ENCODE measurements at places on chromosomes 1 and 21. TPM values are rescaled to one million over a fixed set of nuclear protein-coding genes. Genes with fewer than 3 reads are reported as not detected.
A peak's percentile ranks its signal among the peaks of the same experiment; 100 is the strongest.

DNA sequence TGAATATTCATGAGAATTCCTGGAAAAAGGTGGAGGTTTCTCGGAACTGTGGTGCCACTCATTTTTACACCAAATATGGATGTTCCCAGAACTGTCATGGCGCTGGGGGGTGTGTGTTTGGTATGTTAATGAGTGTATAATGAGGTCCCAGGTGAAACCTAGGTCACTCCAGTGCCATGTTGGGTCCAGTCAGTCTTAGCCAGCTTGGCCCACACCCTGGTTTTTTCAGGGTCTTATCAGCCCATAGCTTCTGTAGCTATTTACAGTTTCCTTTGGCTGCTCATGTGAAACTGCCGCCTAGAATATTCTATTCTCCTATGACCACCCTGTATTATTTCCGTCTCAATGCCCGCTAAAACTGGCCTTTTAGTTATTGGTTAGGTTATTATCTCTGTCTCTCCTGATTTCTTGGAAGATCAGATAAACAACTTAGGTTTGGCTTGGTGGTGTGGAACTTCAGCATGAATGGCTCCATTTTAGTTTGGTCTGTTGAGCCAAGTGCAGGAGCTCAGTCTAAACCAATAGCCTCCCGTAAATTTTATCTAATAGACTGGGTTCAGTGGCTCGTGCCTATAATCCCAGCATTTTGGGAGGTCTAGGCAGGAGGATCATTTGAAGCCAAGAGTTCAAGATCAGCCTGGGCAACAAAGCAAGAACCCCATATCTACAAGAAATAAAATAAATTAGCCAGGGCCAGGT, 42.1 kb upstream of the EDARADD start:
- no peak overlapping the region for H3K27ac ChIP-seq
- no peaks in the 10 kb centered on the region for H3K27me3 ChIP-seq
- no peaks in the 10 kb centered on the region for H3K4me1 ChIP-seq
- no peaks in the 10 kb centered on the region for H3K36me3 ChIP-seq
- H3K4me3 ChIP-seq, result no peak overlapping the region

Gene GSTM5
- 0.09 TPM for total RNA-seq

Gene PODN
- 0.23 TPM for total RNA-seq

DNA sequence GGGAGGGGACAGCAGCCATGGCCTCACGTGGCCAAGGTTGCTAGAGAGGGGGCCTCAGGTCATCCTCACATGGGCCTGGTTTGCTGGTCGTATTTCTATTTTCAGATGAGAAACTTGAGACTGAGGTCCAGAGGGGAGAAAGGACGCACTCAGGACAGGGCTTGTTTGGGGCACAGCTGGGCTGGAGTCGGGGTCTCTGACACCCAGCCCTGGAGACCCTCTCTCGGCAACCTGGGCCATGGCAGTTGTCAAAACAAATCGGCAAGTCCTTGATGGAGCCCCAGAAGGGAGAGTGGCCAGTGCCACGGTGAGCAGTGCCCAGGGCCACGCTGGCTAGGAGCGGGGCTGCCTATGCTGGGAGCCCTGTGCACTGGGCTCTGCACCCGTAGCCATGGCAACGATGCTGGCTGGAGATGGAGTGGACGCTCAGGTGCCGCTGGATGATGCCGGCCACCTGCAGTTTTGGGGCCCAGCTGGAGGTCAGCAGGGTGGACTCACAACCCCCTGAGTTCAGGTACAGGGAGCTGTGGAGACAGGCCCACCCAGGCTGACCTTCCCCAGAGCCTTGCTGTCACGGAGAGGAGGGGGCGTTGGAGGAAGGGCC, 11.1 kb downstream of the LRRC3 start:
- H3K27ac ChIP-seq, result 0 out of 2 replicates have a peak overlapping the region, but pooled peaks have one; percentile 1
- H3K36me3 ChIP-seq, result no peaks in the 10 kb centered on the region
- no peak for DNase-seq
- H3K4me1 ChIP-seq, result peaks cover 11% of the 10 kb centered on the region
- H3K4me3 ChIP-seq, result no peak overlapping the region
- no peaks in the 10 kb centered on the region for H3K27me3 ChIP-seq

- DNase-seq, result peak; percentile 46
- peaks cover 35% of the 10 kb centered on the region for H3K4me1 ChIP-seq
- H3K36me3 ChIP-seq, result no peaks in the 10 kb centered on the region
- H3K4me3 ChIP-seq, result no peak overlapping the region
Observed at GRCh38 chr1:237183963-237184540, 142.1 kb downstream of the RYR2 start.

Gene ACKR1
- 0.63 TPM for total RNA-seq

Gene CBR3
- total RNA-seq, result 5.2 TPM

Gene OR10Z1
- not detected for total RNA-seq

Gene CPTP
- total RNA-seq, result 12.3 TPM

GRCh38 chr1:95509989-95510388, 276.0 kb downstream of the RWDD3 start:
- peaks cover 5% of the 10 kb centered on the region for H3K36me3 ChIP-seq
- peaks cover 53% of the 10 kb centered on the region for H3K4me1 ChIP-seq
- peak overlapping the region; percentile 15 for H3K27ac ChIP-seq
- no peak for DNase-seq

Gene S100A16
- total RNA-seq, result 17.6 TPM

DNA sequence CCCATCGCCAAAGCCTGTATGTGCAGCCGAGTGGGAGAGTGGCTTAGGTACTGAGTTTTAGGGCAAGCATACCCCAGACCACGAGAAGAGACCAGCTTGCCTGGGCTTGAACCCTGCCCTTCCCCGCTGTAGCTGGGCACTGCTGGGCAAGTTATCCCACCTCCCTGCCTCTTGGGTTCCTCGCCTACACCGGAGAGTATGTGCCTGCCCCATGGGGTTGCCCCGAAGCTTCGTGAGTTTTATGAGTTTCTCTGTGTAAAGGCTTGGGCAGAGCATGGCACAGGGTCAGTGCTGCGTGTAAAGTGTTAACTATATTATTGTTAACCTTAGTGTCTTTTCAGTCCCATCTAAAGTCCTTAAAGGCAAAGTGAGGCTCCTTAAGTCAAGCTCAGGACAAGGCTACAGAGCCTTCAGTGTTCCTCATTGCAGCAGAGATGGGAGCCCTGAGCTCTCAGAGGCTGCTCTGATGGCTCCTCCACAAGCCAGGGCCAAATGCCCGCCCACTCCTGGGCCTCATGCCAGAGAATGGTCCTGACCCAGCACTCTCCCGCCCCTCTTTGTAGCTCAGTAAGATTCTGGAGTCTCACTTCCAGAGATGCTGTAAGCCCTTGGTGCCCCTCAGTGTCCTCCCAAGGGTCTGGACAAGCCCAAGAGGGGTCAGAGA, 37.0 kb upstream of the KCNA10 start:
- no peak overlapping the region for H3K27ac ChIP-seq
- peaks cover 8% of the 10 kb centered on the region for H3K4me1 ChIP-seq
- peak overlapping the region; percentile 66 for H3K4me3 ChIP-seq
- no peaks in the 10 kb centered on the region for H3K36me3 ChIP-seq
- DNase-seq, result no peak

- H3K4me1 ChIP-seq, result peaks cover 16% of the 10 kb centered on the region
- H3K27me3 ChIP-seq, result peaks cover 6% of the 10 kb centered on the region
Observed at GRCh38 chr1:28893403-28894102, 20.8 kb upstream of the EPB41 start.

DNA sequence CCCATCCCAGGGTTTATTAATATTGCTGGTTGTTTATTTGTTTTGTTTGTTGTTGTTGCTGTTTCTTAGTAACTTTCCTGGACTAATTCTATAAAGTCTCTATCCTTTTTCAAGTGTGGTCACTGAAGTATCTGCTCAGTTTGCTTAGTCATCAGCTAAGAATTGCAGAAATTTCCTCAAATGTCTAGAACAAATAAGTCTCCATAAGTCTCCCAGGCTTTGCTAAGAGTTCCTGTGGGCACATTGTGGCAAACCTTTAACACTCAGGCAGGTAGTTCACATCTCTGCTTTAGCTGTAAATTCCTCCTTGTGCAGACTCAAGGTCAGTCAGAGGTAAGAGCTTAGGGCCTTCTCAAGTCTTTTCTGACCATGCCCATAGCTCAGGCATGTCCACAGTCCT, 38.9 kb upstream of the C1orf185 start:
- H3K4me3 ChIP-seq, result no peak overlapping the region
- H3K36me3 ChIP-seq, result no peaks in the 10 kb centered on the region
- H3K27ac ChIP-seq, result no peak overlapping the region

GRCh38 chr1:232407120-232407519, 222.8 kb downstream of the SIPA1L2 start:
- DNase-seq, result no peak
- no peaks in the 10 kb centered on the region for H3K4me1 ChIP-seq
- no peak overlapping the region for H3K27ac ChIP-seq
- no peak overlapping the region for H3K4me3 ChIP-seq
- no peaks in the 10 kb centered on the region for H3K27me3 ChIP-seq
- H3K36me3 ChIP-seq, result peaks cover 20% of the 10 kb centered on the region

Gene ACBD3
- total RNA-seq, result 31.1 TPM

GRCh38 chr1:150049926-150050325, 17.6 kb upstream of the VPS45 start:
- no peak for DNase-seq
- no peak overlapping the region for H3K27ac ChIP-seq
- no peaks in the 10 kb centered on the region for H3K27me3 ChIP-seq
- no peaks in the 10 kb centered on the region for H3K36me3 ChIP-seq
- H3K4me1 ChIP-seq, result peaks cover 7% of the 10 kb centered on the region

GRCh38 chr1:17629460-17629859, 90.0 kb downstream of the ARHGEF10L start:
- peaks cover 18% of the 10 kb centered on the region for H3K36me3 ChIP-seq
- DNase-seq, result peak; percentile 83
- H3K4me3 ChIP-seq, result no peak overlapping the region
- no peaks in the 10 kb centered on the region for H3K27me3 ChIP-seq
- peak overlapping the region; percentile 87 for H3K27ac ChIP-seq

DNA sequence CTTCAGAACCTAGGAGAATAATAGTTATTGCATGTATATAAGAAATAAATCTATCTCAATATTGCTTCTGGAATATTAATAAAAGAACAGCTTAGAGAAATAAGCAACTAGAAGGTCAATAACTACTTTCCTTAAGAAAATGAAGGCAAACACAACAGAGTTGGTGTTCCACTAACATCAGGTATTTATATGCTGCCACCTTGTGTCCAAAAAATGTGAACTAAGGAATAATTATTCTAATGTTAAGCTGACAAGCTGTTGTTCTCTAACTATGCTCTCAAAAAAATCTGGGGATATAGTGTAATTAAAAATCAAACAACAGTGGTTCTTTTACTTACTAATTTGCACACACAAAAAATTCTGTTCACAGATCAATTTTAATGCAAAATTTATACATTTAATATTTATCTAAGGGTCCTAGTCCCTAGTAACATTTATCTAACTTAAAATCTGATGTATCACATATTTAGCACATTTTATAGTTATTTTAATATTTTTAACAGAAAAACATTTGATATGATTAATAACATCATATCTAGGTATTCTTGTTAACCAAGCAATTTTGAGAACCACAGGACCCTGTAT, 39.6 kb downstream of the UCHL5 start:
- H3K27ac ChIP-seq, result no peak overlapping the region
- no peak overlapping the region for H3K4me3 ChIP-seq
- no peak for DNase-seq
- H3K36me3 ChIP-seq, result peaks cover 6% of the 10 kb centered on the region

DNA sequence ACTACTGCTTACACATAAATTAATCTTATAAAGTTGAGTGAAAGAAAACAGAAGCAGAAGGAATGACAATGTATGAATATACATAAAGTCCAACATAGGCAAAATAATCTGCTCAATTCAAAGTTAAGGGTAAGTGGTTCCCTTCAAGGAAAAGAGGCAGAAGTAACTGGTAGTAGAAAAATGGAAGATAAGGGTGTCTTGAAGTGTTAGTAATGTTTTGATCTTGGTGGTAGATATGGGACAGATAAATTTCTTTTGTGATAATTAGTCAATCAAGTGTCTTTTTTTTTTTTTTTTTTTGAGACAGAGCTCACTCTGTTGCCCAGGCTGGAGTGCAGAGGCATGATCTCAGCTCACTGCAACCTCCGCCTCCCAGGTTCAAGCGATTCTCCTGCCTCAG, 12.7 kb downstream of the USP48 start:
- H3K36me3 ChIP-seq, result peaks cover 3% of the 10 kb centered on the region
- no peak for DNase-seq
- no peaks in the 10 kb centered on the region for H3K27me3 ChIP-seq
- no peak overlapping the region for H3K4me3 ChIP-seq
- H3K4me1 ChIP-seq, result peaks cover 22% of the 10 kb centered on the region
- H3K27ac ChIP-seq, result peak overlapping the region; percentile 26

DNA sequence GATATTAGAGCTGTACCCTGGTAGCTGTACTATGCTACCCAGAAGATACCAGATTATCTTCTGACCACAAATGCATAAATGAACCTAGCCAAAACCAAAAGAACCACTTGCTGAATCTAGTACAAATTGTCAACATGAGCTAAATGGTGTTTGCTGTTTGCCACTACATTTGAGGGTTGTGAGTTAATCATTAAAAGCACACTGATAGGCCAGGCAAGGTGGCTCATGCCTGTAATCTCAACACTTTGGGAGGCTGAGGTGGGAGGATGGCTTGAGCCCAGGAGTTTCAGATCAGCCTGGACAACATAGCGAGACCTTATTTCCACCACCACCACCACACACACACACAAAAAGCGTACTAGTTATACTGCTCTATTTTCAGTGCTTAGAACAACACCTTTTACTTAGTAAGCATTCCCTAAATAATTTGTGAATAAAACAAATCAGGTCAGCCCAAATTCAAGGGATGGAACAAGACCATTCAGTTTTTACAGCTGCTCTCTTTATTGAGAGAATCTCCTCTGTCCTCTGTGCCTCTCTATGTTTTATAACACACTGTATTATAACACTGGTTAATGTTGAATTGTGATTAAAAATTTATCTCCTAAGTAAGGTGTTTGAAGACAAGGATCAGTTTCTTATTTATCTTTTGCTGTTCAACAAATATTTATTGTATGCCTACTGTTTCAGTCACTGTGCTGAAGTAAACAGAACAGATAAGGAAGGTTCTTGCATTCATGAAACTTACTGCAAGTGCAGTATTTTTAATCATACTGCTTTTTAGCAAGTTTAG, 44.0 kb downstream of the MAGI3 start:
- H3K4me1 ChIP-seq, result peaks cover 11% of the 10 kb centered on the region
- no peak overlapping the region for H3K27ac ChIP-seq
- no peak for DNase-seq

DNA sequence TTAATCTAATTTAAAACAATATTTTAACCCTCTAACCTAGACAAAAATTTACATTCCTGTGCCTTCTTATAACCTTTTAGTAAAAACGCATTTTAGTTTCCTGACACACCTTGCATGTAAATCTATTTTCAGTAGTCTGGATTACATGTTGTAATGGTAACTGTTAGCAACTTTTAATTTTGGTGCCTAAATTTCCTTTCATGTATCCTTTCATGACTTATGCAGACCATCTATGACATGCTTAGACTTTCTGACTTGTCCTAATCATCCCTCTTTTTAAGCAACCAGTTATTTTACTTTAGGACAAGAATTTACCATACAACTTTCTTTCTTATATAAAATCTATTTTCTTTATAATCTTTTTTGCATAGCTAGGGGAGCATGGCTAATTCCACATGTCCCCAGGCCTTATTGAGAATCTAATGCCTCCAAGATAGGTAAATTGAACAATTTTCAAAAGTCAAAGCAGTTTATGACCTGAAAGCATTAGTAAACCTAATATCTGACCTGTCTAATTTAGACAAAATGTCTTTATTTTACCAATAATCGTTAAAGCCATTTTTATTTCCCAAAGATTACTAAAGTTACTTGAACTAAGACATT, 57.5 kb upstream of the IL12RB2 start:
- no peak for DNase-seq
- H3K4me3 ChIP-seq, result no peak overlapping the region
- H3K27me3 ChIP-seq, result peaks cover 21% of the 10 kb centered on the region
- H3K27ac ChIP-seq, result no peak overlapping the region
- peaks cover 56% of the 10 kb centered on the region for H3K36me3 ChIP-seq
- H3K4me1 ChIP-seq, result no peaks in the 10 kb centered on the region

GRCh38 chr1:155207806-155208540, at the start of gene THBS3:
TSS of gene THBS3 (minus strand) at chr1:155207897. CDS start at chr1:155207876, 21 bp downstream.
- H3K27ac ChIP-seq, result peak within 1 kb of the TSS; percentile 89
- no peak for DNase-seq
- H3K4me1 ChIP-seq, result peaks cover 19% of the 10 kb centered on the region
- peaks cover 13% of the 10 kb centered on the region for H3K36me3 ChIP-seq
- peaks cover 9% of the 10 kb centered on the region for H3K27me3 ChIP-seq
- H3K4me3 ChIP-seq, result peak within 1 kb of the TSS; percentile 88
